ENCODE measurements at places on chromosomes 12 and 14. TPM values are rescaled to one million over a fixed set of nuclear protein-coding genes. Genes with fewer than 3 reads are reported as not detected.
A peak's percentile ranks its signal among the peaks of the same experiment; 100 is the strongest.

DNA sequence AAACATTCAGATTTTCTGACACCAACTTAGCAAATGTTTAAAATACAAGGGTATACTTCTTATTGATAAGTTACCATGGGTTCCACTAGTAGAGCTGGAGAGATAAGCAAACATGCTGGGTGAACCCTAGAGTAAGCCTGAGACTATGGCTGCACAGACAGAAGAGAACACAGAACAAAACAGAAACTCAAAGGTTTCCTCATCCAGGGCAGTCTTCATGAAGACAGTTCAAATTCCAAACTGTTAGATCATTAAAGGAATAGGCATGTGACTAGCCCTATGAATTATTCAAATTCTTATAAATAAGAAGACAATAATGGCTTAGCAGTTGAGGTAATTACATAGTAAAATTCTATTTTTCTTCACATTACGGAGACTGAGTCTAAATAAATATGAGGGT is 28.1 kb downstream of the BTBD7 start:
- no peak for DNase-seq

DNA sequence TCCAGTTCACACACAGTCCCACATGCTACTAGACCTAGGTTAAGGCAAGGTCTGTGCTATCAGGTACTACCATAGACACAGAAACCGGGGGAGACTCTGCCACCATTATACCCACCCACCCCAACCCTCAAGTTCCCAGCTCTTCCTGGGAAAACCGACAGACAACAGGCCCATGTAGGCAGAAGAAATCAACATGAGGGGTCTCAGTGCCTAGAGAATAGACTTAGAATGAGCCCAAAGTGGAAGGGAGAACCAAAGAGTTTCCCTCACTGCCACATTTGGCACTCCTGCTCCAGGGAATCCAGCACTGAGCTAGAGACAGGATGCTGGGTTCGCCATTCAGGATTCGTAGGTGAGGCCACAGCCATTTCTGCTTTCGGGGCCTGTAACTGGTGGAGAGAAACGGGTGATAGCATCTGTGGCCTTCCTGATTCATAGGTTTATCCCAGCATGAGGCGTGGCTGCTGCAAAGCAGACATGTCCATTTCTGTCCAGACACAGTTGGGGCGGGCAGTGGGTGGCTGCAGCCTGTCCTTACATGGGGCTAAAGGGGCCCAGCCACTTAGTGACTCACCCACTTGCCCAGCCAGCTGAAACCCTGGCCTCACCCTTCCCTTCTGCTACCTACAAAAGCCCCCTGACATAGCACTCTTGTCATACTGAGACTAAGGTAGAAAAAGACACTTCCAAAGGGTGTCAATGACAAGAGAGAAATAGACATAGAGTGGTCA is 69.4 kb downstream of the IRF2BPL start:
- no peak for DNase-seq

- DNase-seq, result no peak
Observed at GRCh38 chr14:39641224-39641623, 209.0 kb upstream of the FBXO33 start.

DNA sequence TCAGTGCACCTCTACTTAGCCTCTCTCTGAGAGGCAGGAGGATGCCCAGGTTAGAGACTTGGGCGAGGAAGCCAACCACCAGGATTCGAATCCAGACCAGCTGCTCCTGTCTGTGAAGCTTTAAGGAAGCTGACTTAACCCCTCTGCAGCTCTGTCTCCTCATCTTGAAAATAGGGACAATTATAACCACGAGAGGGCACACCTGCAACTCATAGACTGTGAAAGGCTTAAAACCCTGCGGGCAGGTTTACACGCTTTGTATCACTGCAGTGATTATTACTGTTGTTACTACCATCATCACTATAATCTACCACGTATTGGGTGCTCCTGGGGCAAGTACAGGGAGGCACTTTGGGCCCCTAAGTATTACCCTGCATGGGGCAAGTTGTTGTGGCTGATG is 379.8 kb downstream of the VRK1 start:
- DNase-seq, result peak; percentile 52

DNA sequence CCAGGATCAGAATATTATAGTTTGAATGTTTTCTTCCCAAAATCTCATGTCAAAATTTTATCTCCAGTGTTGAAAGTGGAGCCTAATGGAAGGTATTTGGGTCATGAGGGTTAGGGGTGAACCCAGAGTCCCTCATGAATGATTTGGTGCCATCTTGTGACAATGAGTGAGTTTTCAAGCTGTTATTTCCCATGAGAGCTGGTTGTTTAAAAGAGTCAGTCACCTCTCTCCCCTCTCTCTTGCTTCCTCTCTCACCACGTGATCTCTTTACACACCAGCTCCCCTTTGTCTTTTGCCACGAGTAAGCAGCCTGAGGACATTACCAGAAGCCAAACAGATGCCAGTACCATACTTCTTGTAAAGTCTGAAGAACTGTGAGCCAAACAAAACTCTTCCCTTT is 561.6 kb downstream of the RERGL start:
- DNase-seq, result no peak

NYNRIN gene
- 0.23 TPM for total RNA-seq

BCL2L14 gene
- 8.0 TPM for total RNA-seq

MSRB3 gene
- not detected for total RNA-seq

DNA sequence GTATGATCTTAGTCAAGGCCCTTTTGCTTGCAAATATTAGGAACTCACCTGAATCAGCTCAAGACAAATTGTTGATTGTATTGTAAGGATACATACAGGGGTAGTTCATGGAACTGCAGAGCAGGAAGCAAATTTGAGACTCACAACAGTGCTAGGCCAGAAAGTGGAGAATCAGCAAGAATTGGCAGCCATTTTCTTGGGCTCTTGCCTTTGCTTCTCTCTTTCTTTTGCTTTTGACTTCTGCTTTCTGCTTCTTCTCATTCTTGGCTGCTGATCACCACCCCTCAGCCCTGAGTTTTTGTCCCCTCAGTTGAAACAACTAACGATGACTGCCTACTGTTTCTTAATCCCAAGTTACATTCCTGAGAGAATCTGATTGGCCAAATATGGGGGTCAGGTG is 34.8 kb downstream of the KCNK13 start:
- no peak for DNase-seq

DNA sequence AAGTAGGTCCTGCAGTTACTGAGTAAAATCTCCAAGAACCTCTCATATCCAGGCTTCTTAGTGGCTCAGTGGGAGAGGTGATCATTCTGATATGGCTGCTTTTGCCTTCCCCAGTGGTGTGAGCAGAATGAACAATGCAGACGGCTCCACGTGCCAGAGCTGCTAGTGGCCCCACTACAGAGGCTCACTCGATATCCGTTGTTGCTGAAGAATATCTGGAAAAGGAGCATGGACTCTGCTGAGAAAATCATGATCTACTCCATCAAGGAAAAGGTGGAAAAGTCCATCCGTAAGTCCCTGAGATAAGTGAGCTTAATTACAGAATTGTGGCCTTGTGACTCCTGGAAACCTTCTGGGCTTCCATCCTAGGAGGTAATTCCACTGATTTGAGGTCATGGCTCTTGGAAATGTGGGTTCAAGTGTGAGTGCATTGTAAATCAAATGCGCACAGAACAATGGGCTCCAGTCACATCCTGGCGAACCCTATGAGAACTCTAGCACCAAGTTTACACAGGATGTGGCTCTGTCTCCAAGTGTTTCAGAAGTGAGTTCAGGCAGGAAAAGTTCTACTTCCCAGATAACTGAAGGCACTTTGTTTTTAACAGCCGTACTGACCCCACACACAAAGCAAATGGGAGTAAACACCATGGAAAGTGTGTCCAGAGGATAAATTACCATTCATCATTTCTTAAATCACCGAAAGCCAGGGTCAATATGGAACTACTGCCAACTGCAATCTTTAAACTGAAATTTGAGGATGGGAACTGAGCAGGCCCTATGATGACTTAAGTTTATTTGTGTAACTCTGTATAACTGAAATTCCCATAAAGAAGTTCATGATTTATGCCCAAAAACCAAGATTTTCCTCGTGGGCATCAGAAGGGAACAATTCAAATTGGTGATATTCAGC is 51.4 kb downstream of the PLEKHG7 start:
- no peak for DNase-seq

DNA sequence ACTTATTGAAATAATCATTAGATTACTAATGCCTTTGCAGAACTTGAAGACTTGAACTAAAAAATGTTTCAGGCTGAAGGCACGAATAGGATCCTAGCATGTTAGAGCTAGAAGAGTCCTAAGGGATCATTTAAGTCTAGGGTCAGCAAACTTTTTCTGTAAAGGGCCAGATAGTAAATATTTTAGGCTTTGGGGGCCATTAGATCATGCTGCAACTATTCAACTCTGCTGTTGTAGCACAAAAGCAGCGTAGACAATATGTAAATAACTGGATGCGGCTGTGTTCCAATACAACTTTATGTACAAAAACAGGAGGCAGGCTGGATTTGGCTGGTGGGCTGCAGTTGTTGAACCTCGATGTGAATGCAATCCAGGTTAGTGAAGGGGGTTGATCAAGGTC is 221.7 kb downstream of the ATP23 start:
- DNase-seq, result no peak

- no peak for DNase-seq
Observed at GRCh38 chr12:22285846-22286245, 48.7 kb downstream of the ST8SIA1 start.

GRCh38 chr12:63805704-63806672 is 26.3 kb downstream of the RXYLT1 start:
- DNase-seq, result no peak

GRCh38 chr12:68886636-68887572 is 46.1 kb downstream of the CPM start:
- no peak for DNase-seq

PPP1R1A gene
- not detected for total RNA-seq

DNA sequence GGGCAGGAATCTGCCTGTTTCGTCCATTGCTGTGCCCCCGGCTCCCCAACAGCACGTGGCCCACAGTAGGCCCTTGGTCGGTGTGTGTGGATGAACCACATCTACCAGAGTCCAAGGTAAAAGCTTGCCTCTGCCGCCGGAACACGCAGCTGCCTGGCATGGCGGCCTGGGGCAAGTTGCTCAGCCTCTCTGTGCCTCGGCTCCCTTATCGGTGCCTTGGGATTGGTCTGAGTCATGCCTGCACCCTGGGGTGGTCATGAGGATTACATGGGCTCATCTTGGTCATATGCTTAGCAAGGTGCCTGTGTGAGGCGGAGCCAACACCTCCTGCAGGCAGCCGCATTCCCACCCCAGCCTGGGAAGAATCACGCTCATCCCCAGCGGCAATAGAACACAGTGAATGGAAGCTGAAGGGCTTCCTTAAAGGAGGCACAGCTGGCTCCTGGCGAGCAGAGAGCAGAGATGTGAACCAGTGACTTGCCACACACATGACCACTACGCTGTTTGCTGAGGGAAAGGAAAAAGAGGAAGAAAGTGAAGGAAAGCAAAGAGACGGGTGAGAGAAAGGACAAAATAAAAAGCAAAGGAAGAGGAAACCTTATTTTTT is 5.5 kb upstream of the SCARB1 start:
- no peak for DNase-seq

DNA sequence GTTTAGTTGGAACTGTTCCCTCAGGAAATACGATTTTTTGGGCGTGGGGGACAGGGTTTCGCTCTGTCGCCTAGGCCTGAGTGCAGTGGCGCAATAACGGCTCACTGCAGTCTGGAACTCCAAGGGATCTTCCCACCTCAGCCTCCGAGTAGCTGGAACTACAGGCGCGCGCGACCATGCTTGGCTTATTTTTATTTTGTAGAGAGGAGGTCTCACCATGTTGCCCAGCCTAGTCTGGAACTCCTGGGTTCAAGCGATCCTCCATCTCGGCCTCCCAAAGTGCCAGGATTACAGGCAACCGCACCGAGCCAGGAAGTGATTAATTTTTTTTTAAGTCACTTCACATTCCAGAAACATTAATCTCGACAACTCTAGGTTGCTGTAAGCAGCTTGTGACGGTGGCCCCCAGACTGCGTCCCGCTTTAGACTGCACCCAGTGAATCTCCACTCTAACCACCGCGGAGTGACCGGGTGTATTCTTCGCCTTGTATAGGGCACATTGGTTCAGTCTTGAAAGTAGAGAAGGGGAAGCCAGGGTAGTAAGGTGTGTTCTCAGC is 830 bp upstream of the MIS18BP1 start:
- DNase-seq, result peak; percentile 9

DNA sequence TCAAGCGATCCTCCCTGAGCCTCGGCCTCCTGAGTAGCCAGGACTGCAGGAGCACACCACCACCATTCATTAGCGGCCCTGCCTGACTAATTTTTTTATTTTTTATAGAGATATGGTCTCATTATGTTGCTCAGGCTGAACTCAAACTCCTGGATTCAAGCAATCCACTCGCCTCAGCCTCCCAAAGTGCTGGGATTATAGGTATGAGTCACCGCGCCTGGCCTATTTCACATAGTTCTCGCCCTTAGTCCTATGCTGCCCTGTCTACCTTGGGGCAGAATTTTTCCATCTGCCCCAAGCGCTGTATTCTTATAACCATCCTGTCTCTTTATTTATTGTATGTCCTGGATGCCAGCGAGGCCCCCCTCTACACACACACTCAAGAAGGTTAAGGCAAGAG is 50.9 kb upstream of the BCL2L14 start:
- DNase-seq, result no peak

RD3L gene
- not detected for total RNA-seq

DNA sequence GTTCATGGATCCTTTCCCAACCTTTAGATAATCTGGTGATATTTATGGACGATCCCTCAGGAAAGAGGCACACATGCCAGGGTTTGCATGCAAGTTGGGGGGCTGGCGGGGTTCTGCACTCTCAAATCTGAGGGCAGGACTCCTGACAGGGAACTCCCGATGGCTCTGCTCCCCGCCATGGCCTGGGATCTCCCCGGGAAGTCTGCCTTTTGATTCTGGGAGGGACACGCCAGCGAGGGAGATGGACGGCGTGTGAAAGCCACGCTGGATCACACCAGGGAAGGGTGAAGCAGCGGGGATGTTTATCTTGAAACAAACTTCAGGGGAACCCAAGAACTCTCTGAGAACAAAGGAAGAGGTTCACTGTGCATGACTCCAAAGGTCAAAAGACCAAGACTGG is 43.6 kb downstream of the LGMN start:
- DNase-seq, result no peak

DNA sequence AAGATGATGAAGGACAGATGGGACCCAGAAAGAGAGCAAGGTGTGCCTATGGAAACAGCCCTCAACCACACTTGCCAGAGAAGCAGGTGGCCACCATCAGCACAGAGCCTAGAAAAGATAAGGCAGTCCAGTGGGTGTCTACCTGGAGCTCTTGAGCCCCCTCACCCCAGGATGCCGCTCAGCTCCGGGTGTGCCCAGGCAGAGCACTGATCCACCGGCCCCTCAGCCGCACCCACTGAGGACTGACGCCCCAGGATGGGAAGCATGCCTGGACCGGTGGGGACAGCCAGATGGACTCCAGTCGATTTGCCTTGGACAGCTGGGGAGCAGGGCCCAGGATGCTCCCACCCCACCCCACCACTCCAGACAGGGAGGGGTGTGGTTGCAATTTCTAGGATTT is 15.1 kb upstream of the ZFP36L1 start:
- DNase-seq, result no peak

GRCh38 chr12:66149702-66150398 is 19.3 kb upstream of the LLPH start:
- DNase-seq, result no peak

LUM gene
- total RNA-seq, result not detected

Data from activated CD4-positive, alpha-beta T cell treated with anti-CD3 and anti-CD28 coated beads, Interleukin-2, amount 10 ng/mL, durations not matched to agents 7 days and 5 days (primary cell).